ENCODE measurements at places on chromosomes 1 and 21.

- DNase-seq = no peak
These were observed 4.0 kb downstream of the PGLYRP4 start for GRCh38 chr1:153344718-153345025.

DNA sequence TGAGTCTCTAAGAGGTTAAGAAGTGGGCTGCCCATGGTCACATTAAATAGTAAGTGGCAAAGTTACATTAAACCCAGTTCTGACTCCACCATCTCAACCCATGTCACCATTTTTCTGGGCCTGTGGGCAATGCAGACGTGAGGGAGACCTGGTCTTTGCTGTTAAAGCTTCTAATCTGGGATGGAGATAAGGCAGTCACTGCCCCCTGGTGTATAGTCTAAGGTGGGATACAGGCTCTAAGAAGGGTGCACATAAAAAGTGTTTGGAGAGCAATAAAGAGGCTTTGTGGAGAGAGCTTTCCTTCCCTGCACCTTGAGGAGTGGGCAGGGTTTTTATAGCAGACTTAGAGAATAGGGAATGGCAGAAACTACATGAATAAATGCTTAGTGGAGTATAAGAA lies 141.3 kb downstream of the ROR1 start:
- DNase-seq = no peak

- no peak for DNase-seq
These were observed 28.7 kb upstream of the EIF4G3 start for GRCh38 chr1:21205416-21205815.

GRCh38 chr1:179079113-179079761 lies 2.6 kb upstream of the TOR3A start:
- no peak for DNase-seq

GRCh38 chr1:20148571-20149500 lies 9.7 kb downstream of the PLA2G2F start:
- DNase-seq = no peak

GRCh38 chr1:235763962-235764361 lies 102.7 kb downstream of the LYST start:
- DNase-seq = no peak

DNA sequence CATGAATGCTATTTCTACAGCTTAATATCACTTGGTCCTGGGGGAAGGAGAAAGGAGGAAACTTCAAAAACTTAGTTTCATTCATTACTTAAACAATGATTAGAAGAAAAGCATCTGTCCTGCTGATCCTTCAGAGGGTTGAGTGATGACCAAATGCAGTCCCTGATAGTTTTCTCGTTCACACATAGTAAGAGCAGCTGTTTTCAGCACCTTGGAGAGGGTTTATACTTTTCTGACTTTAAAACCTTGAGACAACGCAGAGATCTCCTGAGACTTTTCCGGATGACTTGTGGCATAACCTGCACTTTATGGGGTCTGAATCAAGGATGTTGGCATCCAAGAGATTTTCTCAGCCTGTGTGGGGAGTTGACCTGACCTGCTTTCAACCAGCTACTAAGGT lies 94.0 kb upstream of the KCND3 start:
- no peak for DNase-seq

- no peak for DNase-seq
These were observed 1.0 kb upstream of the MFN2 start for GRCh38 chr1:11979028-11979850.

- DNase-seq = no peak
These were observed 290.4 kb downstream of the OLFM3 start for GRCh38 chr1:101706366-101706765.

- DNase-seq = no peak
These were observed 114.2 kb downstream of the EDEM3 start for GRCh38 chr1:184640505-184640904.

GRCh38 chr1:233665575-233666270 lies 51.8 kb downstream of the KCNK1 start:
- no peak for DNase-seq

- DNase-seq = no peak
These were observed 103.1 kb downstream of the FAM78B start for GRCh38 chr1:166063701-166064100.

DNA sequence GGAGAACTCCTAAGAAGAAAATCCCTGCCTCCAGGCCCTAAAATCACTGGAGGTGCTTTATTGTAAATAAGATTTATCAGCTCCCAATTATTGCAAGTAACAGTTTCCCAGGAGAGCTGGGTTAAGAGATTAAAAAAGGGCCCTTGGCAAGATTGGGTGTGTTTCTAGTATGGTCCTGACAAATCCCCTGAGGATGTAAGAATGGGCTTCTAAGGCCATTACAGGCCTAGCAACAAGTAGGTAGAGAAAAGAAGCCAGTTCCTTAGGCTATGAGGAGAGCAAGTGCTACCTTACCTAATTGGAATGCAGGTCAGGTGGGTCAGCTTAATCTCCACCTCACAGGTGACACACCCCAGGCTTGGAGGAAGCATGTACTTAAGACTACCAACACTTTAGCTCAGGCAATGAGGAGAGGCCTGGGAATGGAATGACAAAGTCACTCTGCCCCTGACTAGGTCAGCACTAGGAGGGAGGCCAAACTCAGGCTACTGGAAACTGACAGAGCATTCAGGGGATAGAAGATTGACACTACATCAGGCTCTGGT lies 6.8 kb upstream of the OTUD7B start:
- DNase-seq = no peak

GRCh38 chr1:240706150-240706935 lies 94.4 kb upstream of the GREM2 start:
- DNase-seq = no peak

DNA sequence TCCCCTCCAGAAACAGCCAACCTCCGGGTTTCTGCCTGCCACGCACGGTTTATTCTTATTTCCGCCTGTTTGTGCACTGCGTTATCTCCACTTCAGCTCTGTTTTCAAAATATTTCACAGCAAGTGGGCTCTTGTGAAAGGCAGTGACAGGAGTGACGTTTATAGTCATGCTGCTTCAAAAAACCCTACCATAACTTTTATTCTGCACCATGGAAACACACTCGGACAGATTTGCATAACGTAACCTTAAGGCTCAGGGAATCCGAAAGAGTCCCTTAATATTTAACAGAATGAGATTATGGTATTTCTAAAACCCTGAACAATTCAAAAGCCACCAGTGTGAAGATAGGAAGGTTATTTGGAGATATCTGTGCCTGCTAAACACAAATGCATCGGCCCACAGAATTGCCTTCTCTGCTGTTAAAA lies 782 bp upstream of the SDE2 start:
- no peak for DNase-seq

DNA sequence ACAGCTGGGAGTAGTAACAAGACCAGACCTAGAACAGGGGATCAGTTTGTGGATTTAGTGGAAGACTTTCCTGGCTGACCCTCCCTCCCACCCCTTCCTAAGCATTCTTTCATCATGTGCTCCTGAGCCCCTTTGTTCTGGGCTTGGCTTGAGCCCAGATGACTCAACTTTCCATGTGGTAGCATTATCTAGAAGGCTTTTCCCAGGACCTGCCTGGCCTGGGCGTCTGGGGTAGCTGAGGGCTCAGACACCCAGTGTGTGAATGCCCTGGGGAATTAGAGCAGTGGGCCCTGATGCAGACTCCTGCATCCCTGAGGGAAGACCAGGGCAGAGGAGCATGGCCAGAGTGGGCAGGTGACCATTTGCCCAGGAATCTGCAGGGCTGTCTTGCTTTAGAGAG lies 44.1 kb upstream of the TSPAN2 start:
- no peak for DNase-seq

DNA sequence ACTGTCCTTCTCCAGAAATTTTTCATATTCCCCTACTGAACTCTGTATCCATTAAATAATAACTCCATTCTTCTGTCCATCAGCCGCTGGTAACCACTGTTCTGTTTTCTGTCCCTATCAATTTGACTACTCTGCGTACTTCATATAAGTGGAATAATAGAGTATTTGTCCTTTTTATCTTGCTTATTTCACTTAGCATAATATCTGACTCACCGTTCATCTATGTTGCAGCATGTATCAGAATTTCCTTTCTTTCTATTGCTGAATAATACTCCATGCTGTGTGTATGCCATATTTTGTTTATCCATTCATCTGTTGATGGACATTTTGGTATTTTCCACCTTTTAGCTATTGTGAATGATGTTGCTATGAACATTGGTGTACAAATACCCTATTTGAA lies 71.9 kb downstream of the CEP350 start:
- DNase-seq = no peak

GRCh38 chr1:109269981-109270622 lies 12.8 kb downstream of the PSRC1 start:
- DNase-seq = no peak

DNA sequence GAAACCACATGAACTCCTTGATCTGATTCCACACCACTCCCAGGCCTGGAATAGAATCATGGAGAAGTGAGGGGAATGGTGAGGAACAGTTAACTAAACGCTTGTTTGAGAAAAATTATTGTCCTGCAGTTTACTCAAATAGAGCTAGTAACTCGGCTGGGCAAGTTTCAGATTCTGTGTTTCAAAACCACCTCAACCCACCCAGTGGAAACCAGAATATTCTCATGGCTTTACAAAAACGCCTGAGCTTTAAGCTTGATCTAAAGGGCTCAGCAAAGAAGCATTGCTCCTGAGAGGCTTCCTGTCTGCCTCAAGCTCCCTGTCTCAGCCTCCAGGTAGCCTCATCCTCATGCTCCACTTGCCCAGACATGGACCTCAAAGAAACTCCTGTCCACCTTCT lies 16.6 kb downstream of the TCHHL1 start:
- no peak for DNase-seq

DNA sequence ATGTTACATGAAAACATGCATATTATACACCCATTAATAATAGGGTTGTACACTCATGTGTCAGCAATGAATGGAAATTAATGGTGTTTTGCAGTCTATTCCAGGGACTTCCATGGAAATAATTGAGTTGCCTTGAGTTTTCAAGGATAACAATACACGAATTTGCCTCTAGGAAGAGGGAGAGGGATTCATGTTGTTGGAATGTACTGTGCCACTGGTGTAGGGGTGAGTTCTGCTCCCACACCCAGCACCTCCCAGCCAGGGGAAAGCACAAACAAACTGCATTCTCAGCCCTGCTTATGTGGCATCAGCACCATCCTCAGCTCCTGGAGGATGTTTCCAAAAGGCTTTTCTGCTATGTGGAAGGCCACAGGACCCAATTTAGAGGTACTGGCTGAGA lies 57.8 kb downstream of the BCAR3 start:
- DNase-seq = no peak

GRCh38 chr1:111378791-111379190 lies 48.7 kb downstream of the OVGP1 start:
- no peak for DNase-seq

DNA sequence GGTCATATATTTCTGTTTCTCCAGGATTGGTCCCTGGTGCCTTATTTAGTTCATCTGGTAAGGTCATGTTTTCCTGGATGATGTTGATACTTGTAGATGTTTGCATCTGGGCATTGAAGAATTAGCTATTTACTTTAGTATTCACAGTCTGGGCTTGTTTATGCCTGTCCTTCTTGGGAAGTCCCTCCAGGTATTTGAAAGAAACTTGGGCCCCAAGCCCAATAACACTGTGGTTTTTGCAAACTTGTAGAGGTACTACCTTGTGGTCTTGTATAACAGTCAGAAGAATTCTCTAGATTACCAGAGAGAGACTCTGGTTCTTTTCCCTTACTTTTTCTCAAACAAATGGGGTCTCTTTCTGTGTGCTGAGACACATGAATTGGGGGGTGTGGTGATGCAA lies 251.4 kb upstream of the B3GALT2 start:
- DNase-seq = no peak

- DNase-seq = no peak
These were observed 3.7 kb downstream of the ATP1B1 start for GRCh38 chr1:169110236-169110635.

- DNase-seq = no peak
These were observed 10.9 kb upstream of the CD5L start for GRCh38 chr1:157852476-157852875.

DNA sequence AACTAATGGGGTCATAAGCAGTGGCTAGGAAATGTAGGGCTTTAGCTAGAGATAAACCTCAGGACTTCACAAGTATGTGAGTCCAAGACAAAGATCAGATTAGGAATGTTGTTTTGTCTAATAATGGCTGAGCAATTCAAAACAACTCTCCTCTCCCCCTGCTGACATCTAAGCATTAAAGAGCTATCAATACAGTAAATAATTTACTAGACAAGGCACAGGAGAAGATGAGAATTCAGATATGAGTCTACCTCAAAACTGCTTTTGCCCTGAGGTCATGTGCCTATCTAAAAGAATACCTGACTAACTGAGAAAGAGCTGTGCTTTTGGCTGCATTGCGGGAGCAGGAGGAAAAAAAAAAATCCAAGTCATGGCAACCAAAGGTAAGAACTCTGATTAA lies 86.8 kb downstream of the SPATA17 start:
- no peak for DNase-seq

DNA sequence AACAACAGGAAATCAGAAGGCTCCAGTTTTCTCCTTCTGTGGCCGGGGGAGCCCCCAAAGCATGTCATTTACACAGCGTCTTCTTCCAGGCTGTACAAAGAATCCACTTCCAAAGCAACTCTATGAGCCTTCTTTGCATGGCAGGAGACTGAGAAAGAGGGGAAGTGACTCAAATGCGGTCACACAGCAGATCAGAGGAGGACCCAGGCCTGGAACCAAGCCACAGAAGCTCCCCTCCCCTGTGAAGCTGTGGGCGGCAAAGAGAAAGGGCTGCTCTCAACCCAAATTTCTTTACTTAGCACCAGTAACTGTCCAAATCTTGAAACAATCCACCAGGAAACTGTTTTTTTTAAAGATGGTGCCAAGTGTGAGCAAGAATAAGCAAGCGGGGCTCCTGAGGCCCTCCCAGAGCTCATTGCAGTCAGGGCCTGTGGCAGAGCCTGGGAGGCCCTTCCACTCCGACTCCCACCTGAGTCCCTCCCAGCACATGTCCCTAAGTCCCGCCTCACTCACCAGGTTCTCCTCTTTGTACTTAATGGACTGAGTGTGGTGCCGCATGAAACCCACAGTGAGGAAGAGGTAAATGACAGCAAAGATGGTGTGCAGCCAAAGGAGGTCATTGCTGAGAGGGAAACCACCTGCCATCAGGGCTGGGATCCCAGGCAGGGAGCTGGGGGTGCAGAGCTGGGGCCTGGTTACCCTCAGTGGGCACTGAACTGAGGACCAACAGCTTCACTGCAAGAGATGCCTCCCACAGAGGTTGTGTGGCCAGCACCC lies 15.9 kb downstream of the TMEM63A start:
- DNase-seq = no peak

- DNase-seq = peak; percentile 46
These were observed 133.7 kb downstream of the CAPN8 start for GRCh38 chr1:223531742-223532341.

GRCh38 chr1:44909901-44910544 lies 67.0 kb upstream of the PTCH2 start:
- no peak for DNase-seq

GRCh38 chr1:246930830-246931548 lies 759 bp downstream of the AHCTF1 start:
- peak; percentile 34 for DNase-seq

GRCh38 chr1:71252900-71253299 lies 172.1 kb upstream of the ZRANB2 start:
- DNase-seq = no peak

All from progenitor cell of endocrine pancreas (in vitro differentiated cells).